ENCODE measurements at places on chromosomes 16 and 17.

DNA sequence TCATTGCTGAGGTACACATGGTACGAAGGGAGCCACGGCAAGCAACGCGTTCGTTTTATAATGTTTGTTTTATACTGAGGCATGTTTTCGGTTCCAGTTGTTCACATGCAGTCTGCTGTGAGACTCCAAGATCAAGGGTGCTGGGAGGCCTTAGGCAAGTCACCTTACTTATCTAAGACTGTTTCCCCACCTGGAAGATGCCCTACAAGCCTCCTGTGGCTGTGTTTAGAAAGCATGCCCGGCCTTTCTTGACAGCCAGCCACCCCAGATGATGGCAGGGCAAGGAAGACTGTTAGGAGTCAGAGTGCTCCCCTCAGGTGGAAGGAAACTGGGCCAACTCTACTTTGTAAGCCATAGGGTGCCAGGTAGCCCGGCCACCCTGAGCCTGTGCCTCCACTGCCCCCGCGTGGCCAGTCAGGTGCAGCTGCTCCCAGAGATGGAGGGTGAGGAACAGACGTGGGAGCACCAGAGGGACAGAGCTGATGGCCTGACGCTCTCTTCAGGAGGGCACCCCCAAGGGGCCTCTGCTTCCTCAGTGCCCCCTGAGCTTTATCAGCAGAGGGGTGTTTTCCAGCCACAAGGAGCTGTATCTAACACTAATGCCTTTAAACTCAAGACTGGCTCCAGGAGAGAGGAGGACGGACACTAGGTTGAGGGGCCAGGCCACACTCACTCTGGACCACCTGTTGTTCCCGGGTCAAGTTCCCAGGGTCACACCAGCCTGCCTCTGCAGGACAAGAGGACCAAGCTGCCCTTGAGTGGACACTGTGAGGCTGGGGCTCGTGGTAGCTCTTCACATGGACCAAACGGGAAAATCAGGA lies 5.4 kb downstream of the NAT9 start:
- DNase-seq, result peak; percentile 63

- no peak for DNase-seq
These were observed 9.2 kb downstream of the AXIN2 start for GRCh38 chr17:65552214-65552613.

- no peak for DNase-seq
These were observed 48.3 kb downstream of the CUEDC1 start for GRCh38 chr17:57906910-57907309.

GRCh38 chr17:78595135-78595810 lies 18.1 kb upstream of the DNAH17 start:
- no peak for DNase-seq

GRCh38 chr16:87416826-87417527 lies 24.8 kb downstream of the MAP1LC3B start:
- no peak for DNase-seq
